ENCODE measurements at places on chromosomes 6 and 20. TPM values are rescaled to one million over a fixed set of nuclear protein-coding genes. Genes with fewer than 3 reads are reported as not detected.

SNRPB2 gene
- 50.6 TPM for polyA plus RNA-seq

CGA gene
- polyA plus RNA-seq: not detected

DNA sequence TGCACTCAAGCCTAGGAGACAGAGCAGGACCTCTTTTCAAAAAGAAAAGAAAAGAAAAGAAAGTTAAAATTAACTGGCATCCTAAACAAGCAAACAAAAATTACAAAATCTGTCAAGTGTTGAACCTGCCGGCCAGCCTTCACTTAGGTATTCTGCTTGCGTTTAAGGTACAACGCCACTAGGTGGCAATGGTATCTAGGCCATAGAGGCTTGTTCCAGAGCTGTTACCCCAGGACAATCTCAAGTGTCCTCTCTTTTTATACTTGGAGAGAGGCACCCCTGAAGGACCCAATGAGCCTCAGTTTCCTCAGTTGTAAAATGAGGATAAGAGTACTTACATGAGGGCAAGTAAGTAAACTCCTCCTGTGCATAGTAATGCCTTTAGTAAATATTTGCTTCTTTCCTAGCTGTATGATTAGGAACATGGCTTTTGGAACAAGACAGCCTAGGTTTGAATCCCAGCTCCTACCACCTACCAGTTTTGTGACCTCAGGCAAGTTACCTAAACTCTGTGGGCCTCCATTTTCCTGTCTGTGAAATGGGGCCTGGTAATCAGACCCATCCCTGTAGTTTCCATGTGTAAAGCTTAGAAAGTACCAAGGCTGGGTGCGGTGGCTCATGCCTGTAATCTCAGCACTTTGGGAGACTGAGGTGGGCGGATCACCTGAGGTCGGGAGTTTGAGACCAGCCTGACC lies 5.8 kb upstream of the PACSIN1 start:
- DNase-seq: no peak

- DNase-seq: no peak
Observed at GRCh38 chr20:63754008-63754407, 14.4 kb downstream of the SLC2A4RG start.

- no peak for DNase-seq
Observed at GRCh38 chr6:107670792-107671199, 153.3 kb downstream of the SCML4 start.

GRCh38 chr6:84652356-84653026 lies 111.9 kb downstream of the TBX18 start:
- no peak for DNase-seq

Measured in aorta (tissue), 5 donors.